ENCODE measurements at places on chromosomes 11 and 22.

- no peak for DNase-seq
Measured at GRCh38 chr22:49850021-49850911, 3.4 kb upstream of the ZBED4 start.

GRCh38 chr22:35721960-35722359 lies 4.3 kb downstream of the APOL5 start:
- DNase-seq = no peak

GRCh38 chr11:45171550-45171949 lies 25.1 kb downstream of the PRDM11 start:
- no peak for DNase-seq

GRCh38 chr22:22770280-22770871 lies 117.2 kb upstream of the IGLL5 start:
- no peak for DNase-seq

- DNase-seq = no peak
Measured at GRCh38 chr11:131760091-131761061, 390.0 kb downstream of the NTM start.

GRCh38 chr11:2711161-2711560 lies 11.4 kb upstream of the KCNQ1OT1 start:
- DNase-seq = no peak

GRCh38 chr11:2903672-2904011 lies 18.1 kb upstream of the CDKN1C start:
- DNase-seq = no peak

GRCh38 chr11:58928107-58928499 lies 11.2 kb upstream of the GLYATL1 start:
- no peak for DNase-seq

GRCh38 chr11:28146123-28146751 lies 38.0 kb downstream of the METTL15 start:
- no peak for DNase-seq

GRCh38 chr11:14422052-14422813 lies 63.2 kb upstream of the RRAS2 start:
- DNase-seq = peak; percentile 16

DNA sequence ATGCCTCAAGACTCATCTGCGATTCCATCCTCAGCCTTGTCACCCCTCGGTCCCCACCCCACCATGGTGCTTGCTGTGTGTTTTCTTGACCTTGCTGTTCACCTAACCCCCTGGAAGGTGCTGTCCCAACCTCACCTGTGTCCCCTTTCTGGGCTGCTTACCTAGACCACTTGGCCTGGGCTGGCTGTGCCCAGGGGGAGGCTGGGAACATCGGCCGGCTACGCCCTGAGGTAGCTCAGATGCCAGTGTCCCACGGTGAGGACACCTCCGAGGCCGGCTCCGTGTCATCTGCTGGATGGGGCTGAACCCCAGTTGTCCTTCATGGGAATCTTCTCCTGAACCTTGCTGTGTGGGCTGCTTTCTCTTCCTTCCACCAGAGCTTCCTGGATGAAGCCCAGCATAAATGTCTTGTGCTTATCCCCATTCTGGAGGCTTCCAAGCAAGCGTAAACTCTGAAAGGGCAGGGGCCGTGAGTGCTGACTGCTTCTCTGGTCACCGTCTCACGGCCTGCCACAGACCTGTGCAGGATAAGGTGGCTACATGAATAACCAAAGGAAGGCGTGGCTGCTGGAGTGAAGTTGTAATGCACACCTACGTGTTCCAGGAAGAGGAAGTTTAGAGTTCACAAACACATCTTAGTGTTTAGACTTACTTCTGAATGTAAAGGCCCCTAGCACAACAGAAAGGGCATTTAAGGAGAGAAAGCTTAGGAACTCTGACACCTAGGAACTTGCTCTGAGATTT lies 724.3 kb downstream of the TBC1D22A start:
- no peak for DNase-seq

DNA sequence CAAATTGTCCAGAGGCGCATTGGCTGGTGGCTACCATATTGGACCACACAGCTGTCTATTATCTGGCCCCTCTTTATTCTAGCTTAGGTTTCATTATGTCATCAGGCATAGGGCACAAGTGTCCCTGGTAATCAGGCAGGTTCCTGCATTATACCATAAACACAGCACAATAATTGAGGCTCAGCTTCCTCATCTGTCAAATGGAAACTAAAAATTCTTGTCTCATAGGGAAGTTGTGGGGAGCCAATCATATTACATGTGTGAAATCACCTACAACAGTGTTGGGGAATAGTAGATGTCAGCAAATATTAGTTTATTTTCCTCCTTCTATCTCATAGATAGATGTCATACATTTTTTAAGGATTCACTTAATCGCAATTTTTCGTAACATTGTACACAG lies 231.0 kb upstream of the SORL1-AS1 start:
- DNase-seq = no peak

DNA sequence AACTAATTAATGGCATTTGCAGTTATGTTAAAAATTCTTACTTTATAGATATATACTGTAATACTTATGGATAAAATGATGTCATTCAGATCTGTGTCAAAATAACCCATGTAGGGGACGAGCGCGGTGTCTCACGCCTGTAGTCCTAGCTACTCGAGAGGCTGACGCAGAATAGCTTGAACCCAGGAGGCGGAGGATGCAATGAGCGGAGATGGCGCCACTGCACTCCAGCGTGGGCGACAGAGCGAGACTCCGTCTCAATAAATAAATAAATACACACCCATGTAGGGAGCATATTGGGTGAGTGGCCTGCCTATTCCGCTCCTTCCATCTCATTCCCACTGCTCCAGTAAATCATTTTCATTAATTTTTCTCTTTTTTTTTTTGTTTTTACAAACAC lies 7.1 kb downstream of the SNU13 start:
- no peak for DNase-seq

GRCh38 chr22:21703684-21704316 lies 31.8 kb downstream of the YPEL1 start:
- no peak for DNase-seq

DNA sequence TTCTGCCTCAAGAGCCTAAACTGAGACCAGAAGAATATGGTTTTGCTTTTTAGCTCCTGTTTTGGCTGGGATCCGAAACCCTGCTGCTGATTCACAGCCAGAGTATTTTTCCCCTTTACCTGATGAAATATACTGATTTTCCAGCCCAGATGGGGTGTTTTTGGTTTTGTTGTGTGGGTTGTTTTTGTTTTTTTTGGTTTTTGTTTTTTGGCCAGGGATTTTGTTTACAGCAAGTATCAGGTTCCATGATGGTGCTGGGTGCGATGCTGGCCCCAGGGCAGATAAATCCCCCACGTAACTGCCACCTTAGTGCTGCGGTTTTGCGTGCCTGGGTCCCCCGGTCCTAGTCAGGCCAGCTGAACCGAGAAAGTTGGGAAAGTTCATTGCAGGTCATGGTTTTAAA lies 103.7 kb downstream of the ZBTB16 start:
- peak; percentile 51 for DNase-seq

- DNase-seq = no peak
Measured at GRCh38 chr22:38943201-38943600, 14.2 kb upstream of the APOBEC3A start.

DNA sequence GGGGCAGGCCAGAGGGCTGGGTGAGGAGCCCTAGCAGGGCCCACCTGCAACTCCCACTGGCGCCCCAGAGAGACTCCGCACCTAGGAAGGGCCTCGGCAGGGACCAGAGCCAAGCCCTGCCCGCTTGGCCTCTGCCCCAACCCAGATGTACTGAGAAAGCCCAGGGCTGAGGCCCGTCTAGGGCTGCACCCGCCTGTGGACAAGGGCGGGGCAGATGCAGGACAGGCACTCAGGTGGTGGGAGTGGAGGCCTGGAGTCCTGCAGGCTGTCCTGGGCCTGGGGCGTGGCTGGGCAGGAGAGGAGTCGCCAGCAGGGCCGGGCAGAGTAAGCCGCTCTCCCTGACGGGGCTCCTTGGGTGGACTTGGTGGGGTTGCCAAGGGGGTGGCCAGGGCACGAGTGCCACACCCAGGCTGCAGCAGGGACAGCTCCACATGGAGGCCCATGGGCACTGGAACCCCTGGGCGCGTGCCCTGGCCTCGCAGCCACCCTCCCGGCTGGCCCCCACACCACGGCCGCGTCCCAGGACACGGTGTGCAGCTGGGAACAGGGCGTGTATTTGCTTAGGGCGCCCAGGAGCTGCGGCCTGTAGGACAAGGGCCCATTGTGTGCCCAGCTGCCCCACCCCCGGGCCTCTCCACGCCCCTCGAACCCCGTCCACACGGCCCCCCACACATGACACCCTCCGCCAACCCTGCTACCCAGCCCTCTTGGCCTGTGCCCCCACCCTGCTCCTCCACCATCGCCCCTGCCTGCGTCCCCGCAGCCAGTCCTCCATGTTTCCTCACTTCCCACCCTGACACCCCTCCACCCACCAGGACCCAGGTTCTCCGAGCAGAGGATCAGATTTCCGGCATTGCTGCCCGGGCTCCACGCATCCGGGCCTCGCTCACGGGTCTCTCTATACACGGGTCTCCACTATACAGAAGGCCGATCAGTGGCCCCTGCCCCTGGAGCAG lies 11.3 kb upstream of the PIM3 start:
- no peak for DNase-seq

- no peak for DNase-seq
Measured at GRCh38 chr11:12410006-12410728, 32.8 kb downstream of the PARVA start.

DNA sequence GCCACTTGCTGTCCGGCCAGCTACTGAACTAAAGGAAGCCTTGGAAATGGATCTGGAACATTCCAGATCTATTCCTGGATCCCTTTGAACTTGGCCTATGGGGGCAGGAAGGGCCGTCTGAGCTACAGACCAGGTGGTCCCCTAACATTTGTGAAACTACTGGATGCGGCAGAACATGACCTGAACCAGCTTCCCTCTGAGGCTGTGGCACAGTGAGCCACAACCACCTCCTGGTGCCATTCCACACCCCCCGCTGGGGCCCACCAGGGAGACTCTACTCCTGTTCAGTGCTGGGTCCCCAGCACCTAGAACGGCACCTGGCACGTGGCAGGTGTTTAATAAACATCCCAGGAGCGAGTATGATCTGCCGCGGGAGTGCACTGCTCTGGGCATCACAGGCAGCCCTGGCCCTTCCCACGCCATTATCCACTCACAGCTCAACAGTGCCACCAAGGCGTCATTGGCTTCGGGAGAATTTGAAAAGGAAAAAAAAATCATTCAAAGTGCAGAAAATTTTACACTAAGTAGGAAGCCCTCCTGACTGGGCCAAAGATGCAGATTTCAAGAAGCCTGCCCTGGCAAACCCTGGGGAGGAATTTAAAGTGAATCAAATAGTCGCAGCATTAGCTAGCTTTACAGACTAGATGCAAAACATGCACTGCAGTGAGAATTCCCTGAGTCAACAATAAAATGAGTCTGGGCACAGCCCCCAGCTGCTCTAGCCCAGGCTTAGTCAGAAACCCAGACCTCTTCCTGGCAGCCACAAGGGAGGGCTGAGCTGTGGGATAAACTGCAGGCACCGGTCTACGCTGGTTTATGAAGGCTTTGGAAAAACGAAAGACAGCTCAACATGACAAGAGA lies 14.3 kb upstream of the EFCAB6 start:
- DNase-seq = peak; percentile 31

DNA sequence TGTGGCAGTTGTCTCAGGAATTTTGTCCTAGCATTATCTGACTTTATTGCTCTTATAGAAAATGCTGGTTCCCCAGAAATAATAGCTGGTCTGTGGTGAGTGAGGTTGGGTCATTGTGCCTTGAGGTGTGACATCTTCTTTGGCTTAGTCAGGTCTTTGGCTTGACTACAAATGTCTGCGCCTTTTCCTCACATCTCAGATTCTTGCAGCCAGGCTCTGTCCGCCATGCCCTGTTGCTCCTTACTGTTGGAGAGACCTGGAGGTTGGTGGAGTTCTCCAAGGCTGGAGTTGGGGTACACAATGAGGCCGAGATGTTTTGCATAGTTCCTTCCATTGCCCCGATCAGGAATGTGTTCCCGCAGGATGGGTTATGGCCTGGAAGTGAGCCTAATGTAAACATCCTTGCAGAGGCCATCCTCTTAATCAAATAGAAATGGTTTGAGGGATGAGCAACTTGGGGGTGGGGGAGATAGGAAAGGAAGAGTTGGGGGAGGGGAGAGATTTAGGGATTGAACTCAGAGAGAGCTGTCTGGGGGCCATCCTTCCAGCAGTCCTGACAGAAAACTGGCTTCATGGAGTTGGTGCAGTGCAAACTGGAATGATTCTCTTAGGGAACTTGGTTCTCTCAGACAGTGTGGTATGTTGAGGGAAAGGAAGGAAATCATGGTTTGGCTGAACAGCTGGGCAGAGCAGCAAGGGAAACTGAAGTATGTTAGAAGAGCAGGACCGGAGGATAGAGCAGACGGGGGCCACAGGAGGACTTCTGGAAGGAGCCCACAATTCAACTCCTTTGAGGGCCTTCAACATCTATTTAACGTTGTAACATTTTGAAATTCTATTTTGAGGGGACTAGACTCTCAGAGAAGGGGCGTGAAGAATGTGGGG lies 49.9 kb downstream of the ZBTB16 start:
- no peak for DNase-seq

- no peak for DNase-seq
Measured at GRCh38 chr11:122197066-122197987, 81.3 kb upstream of the BLID start.

- no peak for DNase-seq
Measured at GRCh38 chr22:48637231-48637630, 1190.4 kb downstream of the BRD1 start.

GRCh38 chr11:66100272-66101065 lies 30.4 kb downstream of the PACS1 start:
- peak; percentile 60 for DNase-seq

- no peak for DNase-seq
Measured at GRCh38 chr11:87722756-87723565, 452.3 kb downstream of the RAB38 start.
